ENCODE measurements at places on chromosomes 7 and 10.

DNA sequence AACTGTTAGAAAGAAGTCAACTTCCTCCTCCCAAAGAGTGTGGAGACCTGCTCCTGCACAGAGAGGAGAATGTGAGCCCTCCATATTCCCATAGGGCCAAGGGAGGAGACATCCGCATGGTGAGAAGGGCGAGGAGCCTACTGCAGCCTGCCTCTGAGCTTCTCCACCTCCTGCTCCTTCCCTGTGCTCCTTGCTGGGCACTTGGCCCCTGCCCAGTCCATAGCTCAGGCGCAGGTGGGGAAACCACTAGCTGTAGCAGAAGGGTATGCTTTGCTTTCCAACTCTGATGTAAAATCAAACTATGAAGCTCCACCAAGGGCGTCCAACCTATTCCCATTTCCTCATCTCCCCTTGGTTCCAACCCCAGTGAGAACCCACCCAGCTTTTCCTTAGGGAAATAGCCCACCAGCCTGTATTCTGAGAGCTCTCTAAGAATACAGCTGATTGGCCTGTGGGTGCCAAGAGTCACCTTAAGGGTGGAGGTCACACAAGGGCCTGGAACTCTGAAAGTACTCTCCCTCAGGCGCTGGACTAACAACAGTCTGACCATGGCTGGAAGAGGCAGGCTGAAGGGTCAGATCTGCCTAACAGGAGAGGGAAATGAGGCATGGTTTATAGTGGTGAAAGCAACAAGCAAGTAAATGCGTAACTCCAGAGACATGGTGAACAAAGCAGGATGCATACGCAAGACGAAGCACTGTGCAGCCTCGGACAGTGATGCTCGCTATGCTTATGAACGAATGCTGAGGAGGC lies 13.9 kb downstream of the ZNF488 start:
- DNase-seq = no peak

DNA sequence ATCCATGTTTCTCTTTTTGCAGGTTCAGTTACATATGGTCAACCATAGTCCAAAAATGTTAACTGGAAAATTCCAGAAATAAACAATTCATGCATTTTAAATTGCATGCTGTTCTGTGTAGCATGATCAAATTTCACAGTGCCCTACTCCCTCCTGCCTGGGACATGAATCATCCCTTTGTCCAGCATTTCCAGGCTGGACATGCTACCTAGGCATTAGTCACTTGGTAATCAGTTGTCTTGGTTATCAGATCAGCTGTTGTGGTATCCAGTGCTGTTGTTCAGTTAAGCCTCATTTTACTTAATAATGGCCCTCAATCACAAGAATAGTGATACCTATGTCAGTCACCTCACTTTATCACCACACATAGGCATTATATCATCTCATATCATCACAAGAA lies 7.3 kb upstream of the PNLIP start:
- no peak for DNase-seq

DNA sequence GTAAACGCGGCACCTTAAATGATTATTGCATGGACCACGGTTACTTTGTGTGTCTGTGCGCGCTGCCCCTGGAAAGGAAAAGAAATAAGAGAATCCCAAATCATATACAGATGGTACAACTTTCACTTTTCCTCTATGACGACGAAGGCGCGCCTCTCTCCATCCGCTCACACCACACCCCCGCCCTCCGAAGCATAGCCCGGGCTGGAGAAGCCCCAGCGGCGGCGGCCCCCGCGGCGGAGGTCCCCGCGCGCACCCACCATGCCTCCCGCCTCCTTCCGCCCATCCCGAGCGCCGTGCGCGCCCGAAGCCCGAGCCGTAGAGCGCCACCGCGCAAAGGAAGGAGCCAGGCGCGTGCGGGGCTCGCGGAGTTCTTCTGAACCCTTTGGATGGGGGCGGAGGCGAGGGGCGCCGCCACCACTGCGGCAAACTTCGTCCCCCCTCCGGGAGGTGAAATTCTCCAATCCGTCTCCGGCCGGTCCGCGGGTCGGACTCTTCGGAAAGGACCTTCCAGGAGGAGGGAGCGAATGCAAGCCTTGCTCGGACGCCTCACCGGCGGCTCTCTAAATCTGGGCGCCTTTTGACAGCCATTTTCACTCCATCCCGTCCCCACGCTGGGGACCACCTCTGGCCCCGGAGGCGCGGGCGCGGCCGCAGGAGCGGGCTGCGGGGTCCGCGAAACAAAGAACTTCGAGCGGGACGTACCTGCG lies 588 bp downstream of the GLI3 start:
- no peak for DNase-seq

DNA sequence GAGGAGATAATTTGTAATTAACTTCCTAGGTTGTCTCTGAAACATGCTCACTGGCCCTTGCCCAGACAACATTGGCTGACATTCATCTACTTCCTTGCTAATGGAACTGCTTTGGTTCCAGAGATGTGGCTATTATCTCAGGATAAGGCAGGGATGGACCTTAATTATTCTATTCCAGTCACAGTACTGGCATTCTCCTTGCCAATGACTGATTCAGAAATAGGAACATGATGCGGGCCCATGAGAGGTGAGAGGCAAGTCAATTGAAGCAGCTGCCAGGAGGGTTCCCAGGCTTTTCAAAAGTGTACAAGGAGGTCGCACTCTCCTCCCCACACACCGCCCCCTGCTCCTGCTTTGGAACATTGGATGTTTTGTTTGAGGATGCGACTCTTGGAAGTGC lies 109.6 kb upstream of the DGKB start:
- DNase-seq = no peak

DNA sequence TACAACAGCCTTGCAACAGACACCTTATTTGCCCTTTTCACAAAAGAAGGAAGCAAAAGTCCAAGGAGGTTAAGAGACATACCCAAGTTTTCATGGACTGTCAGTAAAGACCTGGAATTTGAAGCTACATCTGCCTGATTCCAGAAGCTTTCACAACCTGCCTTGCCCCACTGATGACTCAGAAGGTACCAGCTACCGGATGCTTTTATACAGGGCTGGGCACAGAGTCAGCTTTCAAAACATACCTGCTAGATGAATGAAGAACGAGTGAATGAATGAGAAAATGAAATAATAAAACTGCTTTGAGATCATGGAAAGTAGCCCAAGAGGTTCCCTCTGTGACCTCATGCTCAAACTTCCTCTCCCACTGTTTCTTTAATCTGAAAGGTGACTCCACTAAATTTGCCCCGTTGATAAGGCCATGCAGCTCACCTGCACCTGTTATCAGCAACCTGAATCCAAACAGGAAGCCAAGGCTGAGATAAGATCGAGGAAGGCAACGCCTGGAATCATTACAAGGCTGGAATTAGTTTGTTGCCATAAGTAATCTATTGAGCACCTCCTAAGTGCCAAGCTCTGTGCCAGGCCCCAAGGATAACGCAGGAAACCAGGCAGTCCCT lies 151.5 kb downstream of the WDR11 start:
- DNase-seq = no peak

GRCh38 chr7:108406222-108406890 lies 49.9 kb downstream of the NRCAM start:
- no peak for DNase-seq

DNA sequence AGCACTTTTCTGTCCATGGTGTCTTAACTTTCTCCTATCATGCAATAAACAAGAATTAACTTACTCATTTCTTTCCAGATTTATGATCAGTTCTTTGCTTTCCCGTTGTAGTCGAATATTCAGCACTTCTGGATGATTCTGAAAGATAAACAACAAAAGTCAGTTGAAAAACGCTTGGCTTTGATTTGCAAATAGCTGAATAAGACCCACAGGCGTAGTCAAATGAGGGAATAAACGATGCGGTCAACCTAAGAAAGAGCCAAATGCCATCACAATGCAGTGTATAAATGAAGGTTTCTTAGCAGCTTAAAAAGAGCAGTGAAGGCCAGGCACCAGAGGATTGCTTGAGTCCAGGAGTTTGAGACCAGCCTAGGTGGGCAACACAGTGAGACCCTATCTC lies 109.4 kb downstream of the ADAM12 start:
- no peak for DNase-seq

DNA sequence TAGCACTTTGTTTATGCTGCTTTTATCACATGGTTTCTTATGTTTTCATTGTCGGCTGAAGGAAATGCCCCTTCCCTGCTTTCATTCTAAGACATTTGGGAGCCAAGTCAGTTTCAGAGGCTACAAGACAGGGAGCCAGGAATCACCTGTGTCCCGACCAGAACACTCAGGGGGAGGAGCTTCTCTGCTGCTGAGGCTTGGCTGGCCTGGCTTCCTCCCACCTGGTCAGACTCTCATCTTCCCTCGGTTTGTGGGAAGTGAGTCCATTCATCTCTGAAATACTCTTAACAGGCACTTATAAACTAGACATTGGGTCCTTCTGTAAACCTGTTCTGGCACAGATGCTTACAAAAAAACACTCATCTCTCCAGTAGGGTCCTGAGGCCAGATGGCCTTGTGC lies 19.6 kb upstream of the GOLGA7B start:
- DNase-seq = no peak
